Activated naive CD4-positive, alpha-beta T cell treated with anti-CD3 and anti-CD28 coated beads for 36 hours (primary cell): ENCODE measurements at places on chromosomes 12 and 14. TPM values are rescaled to one million over a fixed set of nuclear protein-coding genes. Genes with fewer than 3 reads are reported as not detected.

MYH6 gene
- total RNA-seq: not detected

NOXRED1 gene
- total RNA-seq: 0.30 TPM

DNA sequence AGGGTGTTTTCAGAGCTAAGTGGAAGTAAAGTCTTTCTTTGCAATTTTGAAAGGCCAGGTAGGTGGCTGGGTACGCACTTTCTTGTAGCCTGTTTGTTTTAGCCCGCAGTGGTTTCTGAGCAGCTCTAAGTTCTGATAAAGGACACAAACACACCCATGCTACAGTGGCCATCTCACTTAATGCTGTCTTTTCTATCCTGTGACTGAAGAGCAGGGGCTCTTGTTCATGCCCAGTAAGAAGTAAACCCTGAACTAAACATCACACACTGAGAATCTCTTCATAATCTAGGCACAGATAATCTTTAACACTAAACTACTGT lies 427.2 kb downstream of the RAD51B start:
- H3K27me3 ChIP-seq: no peaks in the 10 kb centered on the region
- no peak overlapping the region for H3K4me3 ChIP-seq
- peaks cover 35% of the 10 kb centered on the region for H3K4me1 ChIP-seq
- DNase-seq: no peak
- no peaks in the 10 kb centered on the region for H3K36me3 ChIP-seq
- H3K27ac ChIP-seq: no peak overlapping the region

DNA sequence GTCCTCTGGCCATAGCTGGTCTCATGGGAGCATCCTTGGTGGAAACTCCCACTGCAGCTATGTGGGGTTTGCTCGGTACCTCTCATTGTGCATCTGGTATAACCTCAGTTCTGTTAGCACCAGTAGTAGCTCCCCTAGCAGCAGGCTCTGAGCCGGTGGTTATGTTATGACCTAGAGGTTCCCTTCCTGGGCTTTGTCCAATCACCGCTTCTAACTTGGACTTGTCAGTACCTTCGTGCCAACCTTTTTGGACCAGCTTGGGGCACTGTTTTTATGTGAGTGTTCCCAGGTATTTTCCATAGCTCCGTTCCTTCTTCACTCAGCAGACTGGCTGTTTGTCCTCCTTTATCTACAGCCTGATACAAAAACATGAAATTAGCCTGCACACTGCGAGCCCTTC lies 55.7 kb downstream of the ATG14 start:
- H3K4me3 ChIP-seq: no peak overlapping the region
- no peak for DNase-seq
- peaks cover 10% of the 10 kb centered on the region for H3K36me3 ChIP-seq
- H3K27ac ChIP-seq: no peak overlapping the region
- H3K4me1 ChIP-seq: peaks cover 18% of the 10 kb centered on the region

DNA sequence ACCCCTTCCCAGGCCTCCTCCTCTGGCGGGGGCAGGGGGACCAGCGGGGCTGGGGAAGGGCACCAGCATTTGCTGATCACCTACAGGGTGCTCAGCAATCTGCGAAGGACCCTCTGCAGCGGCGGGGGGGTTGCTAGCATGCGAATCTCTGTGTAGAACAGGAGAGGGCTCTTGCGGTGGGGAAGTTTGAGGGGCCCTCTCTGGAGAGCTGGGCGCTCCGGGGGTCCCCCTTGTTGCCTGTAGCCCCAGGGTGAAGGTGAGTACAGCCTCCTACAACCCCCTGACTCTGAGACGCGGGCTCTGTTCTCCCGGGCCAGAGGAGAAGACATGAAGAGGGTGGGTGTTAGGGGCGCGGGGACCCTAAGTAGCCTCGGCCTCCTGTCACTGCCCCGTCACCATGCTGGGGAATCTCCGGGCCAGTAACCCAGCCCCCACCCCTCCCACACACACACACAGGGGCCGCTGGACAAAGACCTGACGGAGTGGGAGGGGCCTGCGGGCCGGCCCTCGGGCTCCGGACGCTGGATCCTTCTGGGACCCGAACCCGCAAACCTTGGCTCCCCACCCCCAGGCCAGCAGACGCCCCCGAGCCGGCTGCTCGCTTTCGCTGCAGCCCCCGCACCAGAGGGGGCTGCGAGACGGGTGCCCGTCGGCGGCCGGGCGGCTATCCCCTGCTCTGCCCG lies 734 bp downstream of the FIGNL2 start:
- no peaks in the 10 kb centered on the region for H3K36me3 ChIP-seq
- peaks cover 38% of the 10 kb centered on the region for H3K27me3 ChIP-seq
- peak overlapping the region; percentile 50 for H3K4me3 ChIP-seq
- no peak overlapping the region for H3K27ac ChIP-seq
- DNase-seq: no peak

DNA sequence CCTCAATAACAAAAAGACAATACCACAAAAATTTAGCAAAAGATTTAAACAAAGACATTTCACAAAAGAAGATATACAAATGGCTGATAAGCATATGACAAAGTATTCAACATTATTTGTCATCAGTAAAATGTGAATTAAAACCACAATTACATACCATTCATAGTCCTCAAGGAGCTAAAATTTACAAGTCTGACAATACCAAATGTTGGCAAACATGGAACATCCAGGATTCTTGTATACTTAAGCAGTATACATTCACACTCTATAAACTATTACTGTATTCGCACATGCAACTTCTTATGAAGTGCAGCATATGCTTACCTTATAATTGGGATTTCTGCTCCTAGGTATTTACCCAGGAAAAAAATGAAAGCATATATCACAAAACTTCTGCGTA lies 49.7 kb upstream of the BDKRB2 start:
- H3K27ac ChIP-seq: no peak overlapping the region
- H3K4me3 ChIP-seq: no peak overlapping the region
- DNase-seq: no peak
- no peaks in the 10 kb centered on the region for H3K36me3 ChIP-seq
- no peaks in the 10 kb centered on the region for H3K27me3 ChIP-seq

SLC5A8 gene
- not detected for total RNA-seq

DNA sequence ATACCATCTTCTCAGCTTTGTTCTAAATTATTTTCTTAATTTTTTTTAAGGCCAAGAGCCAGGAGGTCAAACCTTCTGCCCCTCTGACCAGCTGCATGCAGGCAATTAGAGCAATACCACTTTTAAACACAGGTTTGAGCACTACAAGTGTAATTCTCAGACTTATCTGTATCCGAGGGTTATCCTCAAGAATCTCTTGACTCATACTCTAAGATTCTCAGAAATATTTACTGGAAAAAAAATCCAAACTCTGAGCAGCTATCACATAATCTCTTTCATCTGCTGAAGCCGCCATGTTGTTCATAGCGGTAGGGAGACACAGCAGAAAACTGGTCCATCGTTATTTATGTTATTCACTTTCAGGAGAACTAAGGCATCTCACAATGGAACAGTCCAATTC lies 27.4 kb upstream of the PTHLH start:
- H3K36me3 ChIP-seq: no peaks in the 10 kb centered on the region
- DNase-seq: no peak
- H3K27me3 ChIP-seq: no peaks in the 10 kb centered on the region
- no peaks in the 10 kb centered on the region for H3K4me1 ChIP-seq
- H3K4me3 ChIP-seq: no peak overlapping the region
- no peak overlapping the region for H3K27ac ChIP-seq

ZNF605 gene
- total RNA-seq: 4.3 TPM

DPPA3 gene
- not detected for total RNA-seq

FAM181A gene
- not detected for total RNA-seq

ANO4 gene
- total RNA-seq: not detected

GRCh38 chr12:124345795-124346194 lies 50.9 kb downstream of the RFLNA start:
- DNase-seq: no peak
- H3K27ac ChIP-seq: no peak overlapping the region
- no peak overlapping the region for H3K4me3 ChIP-seq
- peaks cover 25% of the 10 kb centered on the region for H3K36me3 ChIP-seq
- H3K27me3 ChIP-seq: no peaks in the 10 kb centered on the region

RIMKLB gene
- 5.2 TPM for total RNA-seq

BMAL2 gene
- total RNA-seq: 9.2 TPM

- H3K4me3 ChIP-seq: no peak overlapping the region
- no peaks in the 10 kb centered on the region for H3K27me3 ChIP-seq
- no peak for DNase-seq
- H3K27ac ChIP-seq: no peak overlapping the region
Measured at GRCh38 chr12:46560089-46560488, 187.5 kb upstream of the SLC38A2 start.

TMEM52B gene
- not detected for total RNA-seq

- no peaks in the 10 kb centered on the region for H3K27me3 ChIP-seq
- peak overlapping the region; percentile 89 for H3K4me3 ChIP-seq
- DNase-seq: peak; percentile 94
Measured at GRCh38 chr12:52023182-52023975, 16.6 kb downstream of the TAMALIN start.

- no peak overlapping the region for H3K27ac ChIP-seq
- no peaks in the 10 kb centered on the region for H3K4me1 ChIP-seq
- H3K4me3 ChIP-seq: no peak overlapping the region
- DNase-seq: no peak
Measured at GRCh38 chr12:113533842-113534375, 62.2 kb upstream of the LHX5 start.

GRCh38 chr12:105843561-105843960 lies 295.2 kb downstream of the NUAK1 start:
- no peak overlapping the region for H3K27ac ChIP-seq
- no peaks in the 10 kb centered on the region for H3K36me3 ChIP-seq
- no peaks in the 10 kb centered on the region for H3K4me1 ChIP-seq
- H3K27me3 ChIP-seq: no peaks in the 10 kb centered on the region
- H3K4me3 ChIP-seq: no peak overlapping the region
- DNase-seq: no peak
